ENCODE measurements at places on chromosomes 11 and 22.

DNA sequence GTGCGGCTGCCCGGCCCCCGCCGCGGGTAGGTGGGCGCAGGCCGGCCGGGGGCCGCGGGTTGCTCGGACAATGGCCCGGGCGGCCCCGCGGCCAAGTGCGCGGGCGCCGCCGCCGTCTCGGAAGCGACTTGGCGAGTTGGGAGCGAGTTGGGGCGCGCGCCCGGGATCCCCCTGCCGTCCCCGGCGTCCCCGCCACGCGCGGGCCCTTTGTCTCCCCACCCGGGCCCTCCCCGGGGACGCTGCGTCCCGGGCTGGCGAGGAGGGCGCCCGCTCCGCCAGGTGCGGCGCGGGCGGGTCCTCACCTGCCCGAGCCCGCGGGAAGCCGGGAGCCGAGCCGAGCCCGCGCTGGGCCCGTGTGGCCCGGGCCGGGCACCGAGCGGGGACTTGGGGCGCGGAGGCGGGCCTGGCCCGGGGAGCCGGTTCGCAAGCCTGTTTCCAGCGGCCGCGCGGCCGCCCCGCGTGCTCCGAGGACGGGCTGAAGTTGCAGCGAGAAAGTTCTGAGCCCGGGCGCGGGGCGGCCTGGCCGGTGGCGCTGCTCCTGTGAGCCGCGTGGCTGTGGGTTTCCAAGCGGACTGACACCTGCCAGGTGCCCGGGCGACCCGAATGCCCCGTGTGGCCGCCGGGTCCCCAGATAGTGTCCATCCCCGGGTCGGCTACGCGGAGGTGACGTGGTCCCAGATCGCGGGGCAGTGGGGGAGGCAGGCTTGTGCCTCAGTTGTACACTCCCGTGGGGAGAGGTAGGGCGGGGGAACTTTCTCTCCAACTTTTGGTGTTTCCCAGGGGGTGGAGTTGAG lies 586 bp downstream of the LRP5 start:
- DNase-seq, result no peak

DNA sequence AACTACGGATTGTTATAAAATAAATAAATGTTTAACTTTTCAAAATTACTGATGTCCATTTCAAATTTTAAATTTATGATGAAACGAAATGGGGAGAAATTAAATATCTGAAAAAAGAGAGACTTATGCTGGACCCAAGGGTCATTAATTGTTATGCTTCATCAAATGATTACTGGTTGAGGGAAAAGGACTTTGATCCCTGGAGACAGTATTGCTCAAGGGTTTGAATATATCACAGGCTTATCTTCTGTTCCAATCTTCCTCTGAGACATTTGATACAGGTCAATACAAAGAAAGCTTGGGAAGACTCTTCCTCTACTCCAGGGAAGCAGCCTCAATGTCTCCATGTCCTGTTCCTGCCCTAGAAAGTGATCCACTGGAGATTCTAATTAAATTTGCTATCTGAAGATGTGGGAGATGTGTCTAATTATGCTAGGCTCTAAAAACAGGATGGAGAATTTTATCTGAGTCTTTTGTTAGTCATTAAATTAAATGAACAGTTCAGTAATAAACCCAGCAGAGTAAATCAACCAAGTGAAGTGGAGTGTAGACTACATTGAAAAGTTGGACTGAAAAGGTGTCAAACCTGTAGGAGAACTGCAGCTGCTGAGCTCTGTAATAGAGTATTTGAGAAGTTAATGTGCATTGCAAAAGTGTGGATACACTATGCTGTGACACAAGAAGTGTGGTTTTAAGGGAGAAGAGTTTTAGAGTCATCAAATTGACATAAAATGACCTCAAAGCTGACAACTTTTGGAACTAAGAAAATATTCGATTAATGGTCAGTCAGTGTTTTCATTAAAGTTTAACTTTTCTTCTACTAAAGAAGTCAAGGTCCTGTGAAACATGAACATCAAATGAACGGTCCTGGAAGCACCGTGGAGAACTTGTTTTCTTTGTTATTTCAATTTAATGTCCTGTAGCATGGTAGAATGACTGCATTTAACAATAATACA lies 623.7 kb upstream of the CCDC90B start:
- no peak for DNase-seq

DNA sequence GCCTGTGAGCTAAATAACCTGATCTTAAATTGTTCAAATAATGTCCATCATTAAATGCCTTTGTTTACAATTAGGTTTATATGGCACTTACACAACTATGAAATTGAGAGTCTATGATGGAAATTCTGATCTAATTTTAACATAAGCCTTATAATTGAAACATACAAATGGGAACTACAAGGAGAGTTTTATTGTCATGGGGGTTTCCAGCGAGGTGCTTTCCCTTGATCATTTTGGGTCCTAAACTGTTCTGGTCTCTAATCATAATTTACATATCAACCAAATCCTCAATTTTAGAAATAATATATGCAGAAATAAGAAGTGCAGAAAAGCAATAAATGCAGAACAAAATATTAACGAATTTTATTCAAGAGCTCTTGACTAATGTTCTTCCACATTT lies 44.9 kb downstream of the RRAS2 start:
- no peak for DNase-seq

- no peak for DNase-seq
These were observed 1234.0 kb downstream of the TBC1D22A start for GRCh38 chr22:47996446-47996857.

- peak; percentile 75 for DNase-seq
These were observed 15.1 kb downstream of the MCHR1 start for GRCh38 chr22:40694411-40694810.

DNA sequence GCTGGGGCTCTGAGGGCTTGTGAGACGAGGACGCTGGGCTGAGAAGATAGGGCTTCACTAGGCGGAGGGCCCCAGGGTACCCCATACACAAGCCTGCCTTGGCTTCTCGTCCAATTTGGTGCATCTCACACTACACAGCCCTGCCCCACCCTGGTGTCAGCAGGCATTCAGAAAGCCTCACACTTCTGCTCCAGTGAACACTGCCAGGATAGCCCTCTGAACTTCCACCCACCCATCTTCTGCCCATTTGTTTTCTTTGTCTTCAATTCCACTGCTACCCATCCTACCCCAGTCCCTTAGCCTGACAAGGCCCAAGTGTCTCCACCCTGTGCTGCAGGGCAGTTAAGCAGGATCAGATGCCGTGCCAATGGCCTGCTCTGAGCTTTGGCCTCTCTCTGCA lies 1.9 kb upstream of the BUD13 start:
- no peak for DNase-seq

DNA sequence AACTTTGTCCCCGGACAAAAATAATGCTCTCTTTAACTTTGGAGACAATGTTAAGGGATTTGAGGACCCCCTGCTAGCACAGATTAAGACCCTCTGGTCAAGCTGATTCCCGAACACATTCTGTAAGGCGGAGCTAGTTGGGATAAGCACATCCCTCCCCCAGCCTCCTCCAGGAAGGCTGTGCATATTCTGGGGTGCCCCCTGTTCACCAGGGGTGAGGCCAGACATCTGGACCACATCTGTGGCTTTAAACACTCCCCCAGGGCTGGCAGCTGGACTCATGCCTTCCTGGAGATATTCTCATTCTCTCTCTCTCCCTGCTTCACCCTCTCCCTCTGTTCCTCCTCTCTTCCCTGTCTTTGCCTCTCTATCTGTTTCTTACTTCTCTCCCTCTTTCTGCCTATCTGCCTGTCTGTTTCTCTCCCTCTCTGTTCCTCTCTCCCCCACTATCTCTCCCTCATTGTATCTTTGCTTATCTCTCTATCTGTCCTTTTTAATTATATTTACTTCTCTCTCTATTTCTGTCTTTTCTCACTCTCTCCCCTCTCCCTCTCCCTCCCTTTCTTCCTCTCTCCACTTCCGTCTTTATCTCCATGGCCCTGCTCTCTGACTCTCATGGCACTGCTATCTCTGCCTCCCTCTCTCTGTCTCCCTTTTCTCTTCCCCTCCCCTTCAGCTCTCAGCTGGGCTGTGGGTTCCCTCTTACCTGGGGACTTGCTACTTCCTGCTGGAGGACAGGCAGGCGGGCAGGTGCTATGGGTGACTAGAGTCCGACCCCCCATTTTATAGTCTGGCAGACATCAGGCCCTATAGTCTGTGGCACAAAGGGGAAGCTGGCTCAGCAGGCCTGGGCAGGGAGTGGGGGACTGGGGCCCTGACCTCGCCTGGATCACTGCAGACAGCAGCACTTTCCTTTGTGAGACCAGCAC lies at the start of gene CRYBB1:
Gene CRYBB1, minus strand, starts transcription at position 757 of the 929 bp plus-strand sequence. CDS start 1,708 bp downstream, outside the sequence.
- DNase-seq, result no peak

GRCh38 chr22:18032455-18033101 lies 8.2 kb upstream of the MICAL3 start:
- no peak for DNase-seq

DNA sequence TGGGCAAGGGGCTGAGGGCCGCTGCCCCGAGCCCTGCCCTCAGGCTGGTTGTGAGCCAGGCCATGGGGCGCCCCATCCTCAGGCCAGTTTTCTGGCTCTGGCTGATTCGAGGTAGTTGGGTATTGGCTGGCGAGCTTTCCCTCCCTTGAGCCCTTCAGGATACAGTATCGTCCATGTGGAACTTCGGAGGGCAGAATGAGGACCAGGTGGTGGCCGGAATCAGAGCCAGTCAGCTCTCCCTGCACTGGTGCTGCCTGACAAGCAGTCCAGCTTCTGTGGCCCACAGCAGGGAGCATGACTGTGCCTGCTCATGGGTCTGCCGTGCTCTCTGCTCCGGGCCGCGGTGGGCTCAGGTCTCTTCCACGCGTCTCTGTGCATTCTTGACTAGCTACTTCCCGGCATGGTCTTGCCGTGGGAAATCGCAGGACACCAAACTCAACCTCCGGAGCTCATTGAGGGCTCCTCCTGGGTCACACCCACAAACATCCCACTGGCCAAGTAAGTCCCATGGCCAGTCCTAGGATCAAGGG lies 1289.3 kb downstream of the BRD1 start:
- no peak for DNase-seq

DNA sequence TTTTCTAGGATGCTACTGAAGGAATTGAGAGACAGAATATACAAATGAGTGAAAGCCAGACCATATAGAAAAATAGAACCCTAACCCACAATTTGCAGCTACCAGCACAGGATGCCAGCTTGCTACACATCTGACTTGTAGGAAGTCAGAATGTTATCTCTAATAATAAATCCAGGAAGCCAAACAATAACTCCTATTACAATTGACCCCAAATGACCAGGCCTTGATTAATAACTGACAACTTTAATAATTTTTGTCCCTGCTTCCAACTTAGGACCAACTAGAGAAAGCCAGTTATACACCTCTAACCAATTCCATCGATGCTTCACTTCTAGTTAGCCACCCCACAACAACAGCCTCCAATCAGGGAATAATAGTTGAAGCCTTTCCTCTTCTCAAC lies 193.4 kb downstream of the CASP12 start:
- DNase-seq, result no peak

DNA sequence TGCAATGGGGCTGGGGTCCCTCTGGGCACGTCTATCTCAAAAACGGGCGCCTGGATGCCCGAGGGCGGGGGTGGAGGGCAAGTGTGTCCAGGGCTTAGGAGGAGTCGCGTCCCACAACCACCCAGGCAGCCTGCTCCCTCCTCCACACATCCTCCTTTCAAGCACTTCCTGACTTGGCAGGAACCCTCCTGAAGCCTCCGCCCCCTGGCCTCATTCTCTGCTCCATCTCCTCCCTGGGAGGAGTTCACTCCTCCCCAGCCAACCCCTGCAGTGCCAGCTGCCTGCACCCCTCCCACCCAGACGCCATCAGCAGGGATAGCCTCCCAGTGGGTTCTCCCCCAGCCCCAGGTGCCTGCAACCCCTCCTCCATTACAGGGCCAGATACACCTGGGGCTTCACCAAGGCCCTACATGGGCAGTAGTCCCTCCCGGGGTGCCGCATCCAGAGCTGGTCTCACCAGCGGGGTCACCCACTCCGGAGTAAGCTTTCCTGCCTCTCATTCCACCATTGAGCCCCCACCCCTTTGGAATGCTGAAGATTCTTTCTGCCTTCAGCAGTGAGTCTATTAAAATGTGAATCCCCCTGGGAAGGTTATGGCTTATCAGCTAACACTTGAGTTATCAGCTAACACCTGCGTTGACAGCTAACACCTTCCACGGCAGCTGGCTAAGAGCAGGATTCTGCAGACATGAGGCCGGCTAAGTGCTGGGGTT lies 24.4 kb downstream of the RTN4R start:
- peak; percentile 78 for DNase-seq

DNA sequence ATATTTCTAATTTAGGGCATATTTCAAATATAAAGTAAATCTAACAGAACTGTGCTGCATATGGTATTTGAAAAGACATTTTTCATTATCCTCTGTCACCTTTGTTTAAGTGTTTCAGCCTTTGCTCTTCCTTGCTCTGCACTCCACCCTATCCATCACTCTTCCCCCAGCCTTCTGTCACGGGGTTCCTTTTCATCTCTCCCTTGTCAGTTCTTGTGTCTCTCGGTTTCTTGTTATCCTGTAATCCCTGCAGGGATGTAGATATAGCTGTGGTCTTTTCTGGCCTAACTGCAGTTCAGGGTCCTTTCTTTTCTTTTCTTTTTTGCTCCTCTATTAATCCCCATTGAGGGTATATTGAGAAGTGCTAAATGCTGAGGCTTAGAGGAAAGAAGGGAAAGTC lies 261.9 kb downstream of the DCDC1 start:
- no peak for DNase-seq

- no peak for DNase-seq
These were observed 536 bp downstream of the YWHAH start for GRCh38 chr22:31944700-31945442.

GRCh38 chr22:44995715-44996114 lies 14.1 kb downstream of the PHF21B start:
- DNase-seq, result no peak

DNA sequence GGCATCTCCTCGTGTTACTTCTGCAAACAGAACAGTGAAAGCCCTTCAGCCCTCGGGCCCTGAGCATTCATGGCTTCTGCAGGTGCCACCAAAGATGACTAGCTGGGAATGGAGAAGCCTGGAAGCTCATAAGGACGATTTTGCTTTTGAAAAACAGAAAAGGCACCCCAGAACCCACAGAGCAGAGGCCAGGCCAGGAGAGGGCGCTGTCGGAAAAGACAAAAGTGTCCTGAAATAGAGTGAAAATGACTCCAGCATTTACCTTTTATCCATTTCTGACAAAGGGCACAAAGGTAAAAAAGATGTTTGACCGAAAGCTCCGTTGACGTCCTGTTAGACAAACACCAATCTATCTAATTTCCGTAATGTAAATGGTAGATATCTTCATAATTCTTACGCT lies 37.6 kb downstream of the ZNF195 start:
- peak; percentile 10 for DNase-seq

DNA sequence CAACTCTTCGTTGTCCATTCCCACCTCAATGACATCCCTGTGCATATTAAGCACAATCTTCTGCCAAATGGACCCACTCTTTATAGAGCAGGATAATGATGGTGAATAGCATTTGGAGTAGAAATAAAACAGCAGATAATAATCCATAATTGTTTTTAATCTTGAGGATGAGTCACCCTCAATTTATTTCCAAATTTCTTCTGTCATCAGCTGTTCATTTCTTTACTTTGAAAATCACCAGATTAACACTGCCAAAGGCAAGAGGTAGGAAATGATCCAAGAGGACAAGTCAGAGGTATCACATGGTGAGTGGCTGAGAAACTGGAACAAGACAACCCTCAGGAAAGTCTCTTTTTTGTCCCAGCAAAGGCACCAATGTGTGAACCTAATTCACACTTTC lies 7.3 kb upstream of the AMBRA1 start:
- DNase-seq, result no peak

All from skin of body (tissue), 3 donors.